ENCODE measurements at places on chromosomes 6 and 20. TPM values are rescaled to one million over a fixed set of nuclear protein-coding genes. Genes with fewer than 3 reads are reported as not detected.

GRCh38 chr20:57480444-57481160, 44.3 kb downstream of the CTCFL start:
- H3K27ac ChIP-seq, result no peak overlapping the region
- H3K4me3 ChIP-seq, result no peak overlapping the region
- H3K4me1 ChIP-seq, result peaks cover 24% of the 10 kb centered on the region
- DNase-seq, result no peak

The SLC24A3 gene
- not detected for polyA plus RNA-seq

The RIMS4 gene
- not detected for polyA plus RNA-seq

GRCh38 chr20:59378396-59378795, 78.0 kb downstream of the EDN3 start:
- H3K27me3 ChIP-seq, result peaks cover 12% of the 10 kb centered on the region
- H3K36me3 ChIP-seq, result no peaks in the 10 kb centered on the region

- H3K27ac ChIP-seq, result no peak overlapping the region
- H3K36me3 ChIP-seq, result peaks cover 14% of the 10 kb centered on the region
- DNase-seq, result no peak
- no peak overlapping the region for H3K4me3 ChIP-seq
- H3K27me3 ChIP-seq, result no peaks in the 10 kb centered on the region
- H3K4me1 ChIP-seq, result no peaks in the 10 kb centered on the region
These were observed 469.7 kb downstream of the CDKAL1 start for GRCh38 chr6:21003780-21004541.

The GSTA3 gene
- polyA plus RNA-seq, result not detected

DNA sequence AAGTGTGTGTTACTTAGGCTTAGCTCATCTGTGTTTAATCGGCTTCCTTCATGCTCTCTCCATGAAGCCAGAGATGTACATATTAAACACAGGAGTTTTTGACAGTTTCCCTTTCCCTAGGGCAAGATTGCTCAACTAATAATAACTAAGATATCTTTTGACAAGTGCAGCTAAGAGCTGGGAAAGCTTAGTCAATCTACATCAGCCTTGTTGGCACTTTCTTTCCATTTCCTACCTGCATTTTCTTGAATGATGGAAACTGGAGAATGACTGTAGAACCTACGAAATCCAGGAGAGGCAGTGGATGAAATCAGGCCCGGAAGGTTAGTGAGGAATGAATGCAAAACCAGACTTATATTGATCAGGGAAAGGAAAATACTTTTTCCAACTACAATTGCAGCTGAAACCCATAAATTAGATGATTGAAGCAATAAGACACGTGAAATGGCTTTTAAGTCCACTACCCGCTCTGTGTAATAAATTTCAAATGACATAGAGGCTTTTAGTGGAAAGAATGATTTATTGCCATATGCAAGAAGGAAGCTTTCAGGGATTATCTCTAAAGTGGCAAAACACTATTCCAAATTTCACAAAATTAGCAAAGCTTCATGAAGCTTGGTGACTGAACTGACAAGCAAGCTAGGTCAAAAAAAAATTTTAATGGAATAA, 237.2 kb upstream of the ID4 start:
- H3K4me3 ChIP-seq, result no peak overlapping the region
- H3K4me1 ChIP-seq, result no peaks in the 10 kb centered on the region
- peaks cover 2% of the 10 kb centered on the region for H3K27me3 ChIP-seq
- no peaks in the 10 kb centered on the region for H3K36me3 ChIP-seq

DNA sequence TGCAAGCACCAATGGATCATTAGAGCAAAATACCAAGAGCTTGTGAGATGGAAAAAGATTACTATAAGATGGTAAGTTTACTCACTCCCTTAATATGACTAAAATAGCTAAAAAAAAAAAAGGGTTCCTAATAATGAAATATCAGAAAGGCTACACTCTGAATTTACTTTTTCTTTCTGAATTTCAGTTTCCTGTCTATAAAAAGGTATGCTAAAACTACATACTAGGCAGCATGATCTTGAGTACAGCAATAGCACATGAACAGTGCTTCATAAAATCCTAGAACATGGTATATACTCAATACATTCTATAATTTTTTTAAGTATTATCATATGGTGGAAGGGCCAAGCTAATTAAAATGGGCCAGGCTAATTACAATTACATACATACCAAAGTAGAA, 24.0 kb upstream of the FAM135A start:
- no peak for DNase-seq
- no peaks in the 10 kb centered on the region for H3K4me1 ChIP-seq
- H3K27me3 ChIP-seq, result peaks cover 10% of the 10 kb centered on the region
- H3K4me3 ChIP-seq, result no peak overlapping the region

DNA sequence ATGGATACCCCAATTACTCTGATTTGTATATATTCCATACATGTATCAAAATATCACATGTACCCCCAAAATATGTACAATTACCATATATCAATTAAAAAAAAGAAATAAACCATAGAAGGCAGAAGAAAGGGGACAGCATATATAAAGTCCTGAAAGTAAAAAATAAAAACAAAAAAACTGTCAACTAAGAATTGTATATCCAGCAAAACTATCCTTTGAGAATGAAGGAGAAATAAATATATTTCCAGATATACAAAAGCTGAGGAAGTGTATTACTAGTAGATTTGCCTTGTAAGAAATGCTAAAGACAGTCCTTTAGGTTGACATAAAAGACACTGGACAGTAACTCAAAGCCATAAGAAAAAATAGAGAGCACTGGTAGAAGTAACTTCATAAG, 9.3 kb upstream of the RIPOR2 start:
- peak overlapping the region; percentile 38 for H3K27ac ChIP-seq
- H3K36me3 ChIP-seq, result peaks cover 23% of the 10 kb centered on the region
- no peak overlapping the region for H3K4me3 ChIP-seq
- peaks cover 5% of the 10 kb centered on the region for H3K27me3 ChIP-seq
- H3K4me1 ChIP-seq, result peaks cover 64% of the 10 kb centered on the region

DNA sequence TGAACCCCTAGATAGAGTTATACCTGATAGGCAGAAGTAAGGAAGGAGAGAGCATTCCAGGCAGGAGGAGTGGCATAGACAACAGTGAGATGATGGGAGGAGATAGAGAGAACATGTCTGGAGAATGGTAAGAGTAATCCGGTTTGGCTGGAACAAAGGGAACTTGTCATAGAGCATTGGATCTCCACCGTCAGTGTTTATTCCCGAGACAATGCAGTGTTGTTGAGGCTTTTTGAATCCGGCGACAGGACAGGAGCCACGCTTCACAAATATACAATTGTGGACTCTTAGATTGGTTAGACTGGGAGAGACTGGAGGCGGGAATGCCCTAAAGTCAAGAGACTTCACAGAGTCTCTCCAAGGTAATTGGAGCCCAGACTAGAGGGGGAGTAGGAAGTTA, 119.8 kb downstream of the ANKS1A start:
- no peak for DNase-seq
- H3K27me3 ChIP-seq, result no peaks in the 10 kb centered on the region
- no peaks in the 10 kb centered on the region for H3K4me1 ChIP-seq
- peaks cover 6% of the 10 kb centered on the region for H3K36me3 ChIP-seq
- H3K27ac ChIP-seq, result no peak overlapping the region

DNA sequence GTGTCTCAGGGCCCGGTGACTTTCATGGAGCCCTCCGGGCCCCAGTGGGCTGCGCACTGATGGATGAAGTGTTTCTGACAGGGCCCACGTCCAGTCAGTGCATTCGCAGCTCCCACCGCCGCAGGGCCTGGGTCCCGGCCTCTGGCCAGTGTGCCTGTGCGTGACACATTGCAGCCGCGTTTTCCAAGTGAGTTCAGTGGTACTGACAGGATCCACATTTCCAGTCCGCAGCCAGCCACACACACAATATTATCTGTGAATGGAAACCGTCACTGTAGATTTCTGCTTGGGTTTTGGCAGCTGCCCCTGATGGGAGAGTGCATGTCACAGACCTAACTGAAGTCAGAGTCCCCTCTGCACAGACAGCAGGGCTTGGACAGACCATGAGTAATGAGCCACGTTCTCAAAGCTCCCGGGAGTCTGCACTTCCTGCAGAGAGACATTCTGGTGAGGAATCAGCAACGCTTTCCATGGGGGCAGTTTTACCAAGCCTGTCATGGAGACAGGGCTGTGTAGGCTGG, 171.4 kb downstream of the MYLK4 start:
- H3K4me3 ChIP-seq, result no peak overlapping the region
- H3K36me3 ChIP-seq, result no peaks in the 10 kb centered on the region
- H3K4me1 ChIP-seq, result no peaks in the 10 kb centered on the region
- H3K27ac ChIP-seq, result no peak overlapping the region
- H3K27me3 ChIP-seq, result no peaks in the 10 kb centered on the region
- no peak for DNase-seq

DNA sequence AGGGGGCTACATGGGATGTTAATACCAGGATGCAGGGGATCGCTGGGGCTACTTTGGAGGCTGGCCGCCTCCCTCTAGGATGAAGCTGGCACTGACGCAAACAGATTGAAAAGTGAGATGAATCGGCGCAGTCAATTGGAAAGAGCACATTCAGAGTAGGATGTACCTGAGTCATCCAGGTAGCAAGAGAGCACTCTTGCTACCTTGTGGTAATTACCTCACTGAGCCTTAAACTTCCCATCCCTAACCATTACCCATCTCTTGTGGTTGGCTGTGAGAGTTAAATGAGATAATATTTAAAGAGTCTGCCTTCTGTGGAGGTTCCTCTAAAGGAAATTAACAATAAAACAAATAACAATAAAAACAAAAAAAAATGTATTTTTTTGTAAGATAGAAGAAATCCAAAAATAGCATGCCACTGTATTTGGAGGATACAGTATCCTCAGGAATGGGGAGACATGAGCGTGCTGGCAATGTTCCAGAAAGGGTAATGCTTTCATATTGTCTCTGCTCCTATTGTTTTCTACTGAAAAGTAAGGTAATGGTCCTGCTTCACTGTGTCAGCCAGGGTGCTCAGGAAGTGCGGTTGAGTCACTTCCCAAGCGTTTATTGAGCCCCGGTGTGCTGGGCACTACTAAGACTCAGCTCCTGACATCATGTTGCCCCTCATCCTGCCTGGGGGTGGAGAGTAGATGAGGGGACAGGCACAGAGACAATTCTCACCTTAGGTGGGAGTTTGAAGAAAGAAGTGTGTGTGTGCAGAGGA, 301.1 kb downstream of the EYA4 start:
- H3K27me3 ChIP-seq, result peaks cover 3% of the 10 kb centered on the region
- no peak overlapping the region for H3K27ac ChIP-seq
- no peak for DNase-seq
- no peaks in the 10 kb centered on the region for H3K4me1 ChIP-seq

The PTPRA gene
- polyA plus RNA-seq, result 60.0 TPM

Measured in immature natural killer cell (primary cell).